ENCODE measurements at places on chromosomes 2 and 18.

GRCh38 chr2:62325398-62325797 is 129.5 kb downstream of the B3GNT2 start:
- no peak for DNase-seq

DNA sequence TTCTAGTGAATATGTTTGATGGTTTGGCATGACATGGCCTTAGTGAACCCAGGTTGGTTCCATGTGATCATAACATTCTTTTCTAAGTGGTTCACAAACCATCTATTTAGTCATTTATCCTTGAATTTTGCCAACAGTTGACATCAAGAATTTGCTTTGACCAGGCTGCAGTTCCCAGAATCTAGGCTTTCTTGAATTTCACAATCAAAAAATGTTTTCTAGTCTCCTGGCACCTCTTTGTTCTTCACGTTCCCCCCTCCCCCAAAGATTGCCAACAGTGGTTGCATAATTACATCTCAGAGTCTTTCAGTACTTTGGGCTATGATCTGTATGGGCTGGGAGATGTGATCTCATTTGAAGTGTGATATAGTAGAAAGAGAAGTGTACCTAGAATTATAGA is 124.0 kb downstream of the GATA6 start:
- DNase-seq, result no peak

DNA sequence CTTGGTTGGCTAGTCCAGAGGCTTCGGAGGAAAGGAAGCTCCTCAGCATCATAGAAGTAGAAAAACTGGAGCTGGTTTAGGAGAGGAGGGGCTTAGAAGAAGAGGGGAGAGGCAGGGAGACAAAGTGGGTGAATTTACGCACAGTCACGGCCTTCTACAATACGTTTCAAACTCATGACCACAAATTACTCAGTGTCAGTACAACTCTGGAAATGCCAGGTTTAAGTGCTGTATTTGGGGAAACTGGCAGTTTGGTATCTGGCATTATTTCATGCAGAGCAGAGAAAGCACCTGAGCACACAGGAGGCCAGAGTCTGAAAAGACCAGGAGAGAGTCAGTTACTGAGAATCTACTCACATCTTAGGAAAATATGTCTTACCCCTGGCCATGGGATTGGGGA is 55.4 kb downstream of the XRCC5 start:
- DNase-seq, result no peak

- DNase-seq, result no peak
Observed at GRCh38 chr18:77071061-77071460, 61.5 kb downstream of the MBP start.

- DNase-seq, result no peak
Observed at GRCh38 chr2:43003702-43004101, 211.3 kb upstream of the HAAO start.

- no peak for DNase-seq
Observed at GRCh38 chr2:215949991-215950404, 63.4 kb downstream of the MREG start.

DNA sequence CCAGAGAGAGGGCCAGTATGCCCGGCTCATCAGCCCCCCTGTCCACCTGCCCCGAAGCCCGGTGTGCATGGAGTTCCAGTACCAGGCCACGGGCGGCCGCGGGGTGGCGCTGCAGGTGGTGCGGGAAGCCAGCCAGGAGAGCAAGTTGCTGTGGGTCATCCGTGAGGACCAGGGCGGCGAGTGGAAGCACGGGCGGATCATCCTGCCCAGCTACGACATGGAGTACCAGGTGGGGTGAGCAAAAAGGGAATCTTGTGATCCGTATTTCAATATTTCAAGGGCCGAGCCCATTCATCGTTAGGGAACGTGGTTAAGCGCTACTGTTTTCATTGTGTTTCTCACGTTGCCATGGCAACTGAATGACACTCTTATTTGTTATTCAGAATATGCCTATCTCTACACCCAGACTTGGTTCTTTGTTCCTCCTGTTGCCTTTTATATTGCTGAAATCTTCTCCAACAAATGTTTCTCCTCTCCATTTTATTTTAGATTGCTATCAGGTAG is 81.5 kb downstream of the NRP2 start:
- DNase-seq, result no peak

DNA sequence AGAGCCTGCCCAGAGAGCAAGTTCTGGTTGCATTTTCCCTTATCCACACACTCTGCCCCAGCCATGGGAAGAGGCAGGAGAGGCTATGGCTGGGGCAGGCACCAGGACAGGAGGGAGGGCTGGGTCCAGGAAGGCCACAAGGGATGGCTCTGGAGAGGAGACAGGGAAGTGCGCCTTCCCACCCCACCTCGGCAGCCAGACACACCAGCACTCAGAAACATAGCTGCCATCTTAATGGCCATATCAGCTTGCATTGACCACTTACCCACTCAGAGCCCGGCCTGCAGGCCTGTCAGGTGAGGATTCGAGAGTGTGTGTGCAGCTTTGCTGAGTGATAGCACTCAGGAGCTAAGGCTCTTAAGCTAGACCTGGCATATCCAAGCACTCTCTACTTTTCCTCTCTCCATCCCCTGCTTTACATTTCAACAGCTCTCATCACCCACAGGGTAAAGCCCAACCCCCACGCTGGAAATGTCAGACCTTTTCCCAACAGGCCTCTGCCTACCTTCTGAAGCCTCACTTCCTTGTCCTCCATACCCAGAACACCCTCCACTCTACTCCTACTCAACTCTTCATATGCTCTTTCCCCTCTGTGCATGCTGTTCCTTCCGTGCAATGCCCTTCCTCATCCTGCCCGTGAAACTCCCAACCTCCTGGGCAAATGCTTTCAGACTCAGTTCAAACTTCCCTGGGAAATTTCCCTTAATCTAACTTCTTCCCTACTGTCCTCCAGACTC is 147.9 kb downstream of the TNS1 start:
- no peak for DNase-seq

DNA sequence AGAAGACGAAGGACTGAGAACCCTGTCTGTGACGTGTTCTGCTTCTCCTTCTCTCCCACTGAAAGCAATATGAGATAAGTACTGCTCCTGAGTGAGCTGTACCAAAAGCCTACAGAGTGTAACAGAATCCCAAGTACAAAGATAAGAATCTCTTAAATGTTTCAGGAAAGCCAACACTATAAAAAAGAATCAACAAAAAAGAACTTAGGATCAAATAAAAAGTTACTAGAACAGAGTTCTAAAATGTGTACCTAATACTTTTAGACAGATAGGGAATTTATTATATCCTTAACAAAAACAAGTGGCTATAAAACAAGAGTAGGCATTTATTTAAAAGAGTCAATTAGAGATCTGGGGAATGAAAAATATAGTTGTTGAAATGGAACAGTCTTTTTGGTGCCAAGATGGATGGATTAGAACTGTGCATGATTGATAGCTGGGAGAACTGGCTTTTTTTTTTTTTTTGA is 49.0 kb downstream of the NCOA1 start:
- no peak for DNase-seq

DNA sequence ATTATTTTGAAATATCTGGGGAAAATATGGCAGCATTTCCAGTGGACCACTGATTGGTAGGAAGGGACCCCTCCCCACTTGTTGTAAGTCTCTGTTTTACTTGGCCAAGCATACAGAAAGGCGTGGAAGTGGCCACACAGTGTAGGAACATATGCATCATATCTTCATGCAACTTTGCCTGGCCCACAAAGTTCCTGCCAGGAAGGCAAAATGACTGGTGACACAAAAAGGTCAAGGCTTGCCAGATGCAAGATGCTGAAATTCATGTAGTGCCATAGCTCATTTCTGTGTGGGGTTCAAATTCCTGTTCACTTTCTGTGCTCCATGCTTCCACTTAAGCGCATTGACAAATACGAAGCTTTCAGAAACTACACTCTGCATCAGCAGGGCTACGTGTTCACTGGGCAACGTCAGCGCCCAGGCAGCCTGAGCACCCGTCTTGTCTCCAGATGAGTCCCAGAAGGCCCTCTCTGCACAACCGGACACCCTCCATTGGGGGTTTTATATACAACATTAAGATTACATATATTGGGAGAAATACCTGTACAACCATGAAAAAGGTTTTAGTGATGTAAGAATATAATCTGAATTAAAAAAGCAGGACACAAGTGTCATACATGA is 3.6 kb downstream of the DYNC2LI1 start:
- no peak for DNase-seq

DNA sequence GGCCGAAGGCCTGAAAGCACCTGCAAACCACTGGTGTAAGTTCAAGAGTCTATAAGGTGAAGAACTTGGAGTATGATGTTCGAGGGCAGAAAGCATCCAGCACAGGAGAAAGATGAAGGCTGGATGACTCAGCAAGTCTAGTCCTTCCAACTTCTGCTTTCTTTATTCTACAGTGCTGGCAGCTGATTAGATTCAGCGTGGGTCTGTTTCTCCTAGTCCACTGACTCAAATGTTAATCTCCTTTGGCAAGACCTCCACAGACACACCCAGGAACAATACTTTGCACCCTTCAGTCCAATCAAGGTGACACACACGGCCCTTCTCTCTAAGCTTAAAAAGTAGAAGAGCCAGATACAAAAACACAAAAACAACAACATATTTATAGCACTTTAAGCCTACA is 43.4 kb downstream of the NMS start:
- no peak for DNase-seq

DNA sequence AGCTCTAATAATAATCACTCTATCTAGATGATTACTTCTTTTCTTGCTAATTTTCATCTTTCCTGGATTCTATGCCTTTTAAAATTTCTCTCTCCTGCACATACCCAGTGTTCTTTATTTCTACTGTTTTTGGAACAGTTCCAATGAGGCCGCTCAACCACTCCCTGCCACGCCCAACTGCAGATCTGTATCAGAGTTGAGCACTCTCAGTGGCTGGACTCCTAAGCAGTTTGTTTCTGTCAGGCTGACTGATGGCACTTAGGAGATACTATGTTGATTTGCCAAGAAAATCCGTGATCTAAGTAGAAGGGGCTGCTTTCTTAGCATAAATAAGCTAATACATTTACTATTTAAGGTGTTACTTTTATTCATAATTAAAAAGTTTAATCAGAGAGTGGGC is 192.8 kb downstream of the ARHGAP15 start:
- no peak for DNase-seq
